Retinal pigment epithelial cell (primary cell): ENCODE measurements at places on chromosomes 1 and 21.

DNA sequence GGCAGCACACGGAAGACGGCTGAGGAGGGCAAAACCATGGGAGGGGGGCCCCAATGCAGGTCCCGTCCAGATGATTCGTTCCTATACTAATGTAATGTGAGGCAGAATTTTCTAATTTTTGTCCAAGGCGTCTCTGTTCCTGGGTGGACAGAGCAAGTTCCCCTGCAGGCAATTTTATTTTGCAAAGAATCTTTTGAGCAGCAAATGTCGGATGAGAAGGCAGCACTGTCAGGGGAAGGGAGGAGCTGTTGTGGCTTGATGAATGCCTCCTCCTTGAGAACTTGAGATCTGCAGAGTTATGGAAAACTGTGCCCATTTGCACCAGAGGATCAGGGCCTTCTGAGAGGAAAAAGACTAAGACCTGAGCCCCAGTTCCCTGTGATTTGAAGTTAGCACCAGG is 17.3 kb downstream of the SLC1A7 start:
- no peak for DNase-seq

- no peak for DNase-seq
Measured at GRCh38 chr1:114831276-114831994, 23.2 kb upstream of the SYCP1 start.

GRCh38 chr1:40983286-40983685 is 3.8 kb downstream of the CTPS1 start:
- DNase-seq, result no peak

DNA sequence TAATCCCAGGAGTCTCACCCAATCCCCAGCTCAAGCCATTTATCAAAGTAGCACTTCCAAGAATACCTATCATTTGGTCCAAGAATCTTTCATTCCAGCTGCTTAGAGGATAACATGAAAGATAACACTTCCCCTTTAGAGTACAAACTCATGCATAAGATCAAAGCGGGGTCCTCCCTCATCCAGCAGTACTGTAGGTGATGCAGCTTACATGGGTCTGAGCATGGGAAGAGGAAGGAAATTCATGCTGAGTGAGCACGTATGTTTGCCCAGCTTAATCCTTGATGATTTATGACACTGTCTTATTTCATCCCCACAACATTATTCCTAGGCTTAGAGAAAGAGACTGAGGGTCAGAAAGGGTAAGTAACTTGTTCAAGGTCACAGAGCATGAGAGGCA is 167.1 kb upstream of the GJB5 start:
- DNase-seq, result no peak
